ENCODE measurements at places on chromosomes 16 and 17.

DNA sequence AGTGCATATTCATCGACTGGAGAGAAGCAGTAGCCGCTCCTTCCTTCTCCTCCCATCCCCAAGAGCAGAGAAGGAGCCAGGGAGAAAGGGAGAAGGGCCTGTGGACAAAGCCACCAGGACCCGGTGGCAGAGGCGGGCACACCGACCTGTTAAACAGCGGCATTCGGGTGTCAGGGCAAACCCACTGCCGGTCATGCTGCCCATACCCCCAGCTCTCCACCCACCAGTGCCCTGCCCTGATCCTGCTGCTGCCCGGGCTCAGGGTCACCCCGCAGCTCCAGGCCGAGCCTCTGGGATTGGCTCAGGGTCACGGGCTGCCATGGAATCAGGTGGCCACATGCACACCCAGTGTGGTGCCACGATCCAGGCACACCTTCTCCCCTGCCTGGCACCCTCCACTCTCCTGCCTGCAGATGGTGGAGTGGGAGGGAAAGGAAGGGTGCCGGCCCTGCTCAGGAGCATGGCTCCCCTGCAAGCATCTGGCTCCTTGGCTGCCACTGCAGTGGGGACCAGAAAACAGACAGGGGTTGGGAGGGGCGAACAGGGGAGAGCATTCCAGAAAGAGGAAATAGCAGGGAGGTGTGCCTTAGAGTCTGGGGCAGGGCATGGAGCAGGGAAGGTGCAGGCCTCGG lies 18.3 kb upstream of the RASD1 start:
- no peak for DNase-seq

- DNase-seq = no peak
Observed at GRCh38 chr17:4161192-4161966, 18.4 kb downstream of the CYB5D2 start.

DNA sequence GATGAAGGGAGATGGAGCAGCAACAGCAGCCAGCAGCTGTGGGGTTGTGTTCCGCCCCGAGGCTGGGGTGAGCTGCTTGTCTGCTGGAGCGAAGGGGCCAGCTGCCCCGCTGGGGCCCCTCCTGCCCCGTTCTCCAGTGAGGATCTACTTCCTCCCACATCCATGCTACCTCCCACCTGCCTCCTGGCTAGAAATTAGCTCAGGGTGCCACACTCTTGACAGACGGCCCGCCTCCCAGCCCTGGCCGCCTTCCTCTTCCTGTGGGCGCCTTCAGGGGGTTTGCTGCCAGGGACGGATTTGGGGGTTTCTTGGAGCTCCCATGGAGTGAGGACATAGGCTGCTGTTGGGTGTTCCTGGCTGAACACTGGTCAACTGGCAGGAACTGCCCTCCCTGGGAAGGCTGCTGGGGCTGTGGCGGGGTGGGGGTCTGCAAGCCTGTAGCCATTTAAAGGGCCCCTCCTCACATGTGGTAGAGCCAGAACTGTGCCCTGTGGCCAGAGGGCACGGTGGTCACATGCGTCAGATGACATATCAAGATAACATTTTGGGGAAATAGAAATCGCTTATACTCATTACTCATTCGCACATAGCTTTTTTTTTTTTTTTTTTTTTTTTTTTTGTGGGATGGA lies 13.1 kb downstream of the TBC1D24 start:
- DNase-seq = no peak

GRCh38 chr16:162271-162991 lies 3.3 kb upstream of the HBM start:
- DNase-seq = no peak

- DNase-seq = no peak
Observed at GRCh38 chr17:21525464-21526130, 149.4 kb downstream of the KCNJ12 start.

- no peak for DNase-seq
Observed at GRCh38 chr17:14202388-14203166, 34.1 kb downstream of the CDRT15 start.

DNA sequence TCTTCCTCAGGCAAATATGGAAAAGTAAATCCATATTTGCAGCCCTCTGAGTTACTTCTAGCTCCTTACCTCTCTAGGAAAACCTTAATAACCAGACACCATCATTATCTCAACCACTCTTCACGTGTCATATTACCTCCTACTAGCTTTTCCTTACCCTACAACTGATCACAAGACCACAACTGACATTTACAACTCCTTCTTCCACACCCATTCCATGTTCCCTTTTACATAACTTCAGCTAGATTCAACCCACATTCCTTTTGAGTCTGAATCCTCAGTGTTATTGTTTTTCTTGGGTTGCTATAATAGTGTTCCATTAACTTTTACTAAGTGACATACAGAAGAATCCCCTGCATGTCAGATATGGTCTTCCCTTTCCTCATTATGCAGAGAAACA lies 4.7 kb upstream of the OR1E2 start:
- no peak for DNase-seq

- no peak for DNase-seq
Observed at GRCh38 chr17:65559804-65560627, 1.4 kb downstream of the AXIN2 start.

GRCh38 chr17:67443931-67444595 lies 67.0 kb downstream of the PITPNC1 start:
- DNase-seq = no peak

DNA sequence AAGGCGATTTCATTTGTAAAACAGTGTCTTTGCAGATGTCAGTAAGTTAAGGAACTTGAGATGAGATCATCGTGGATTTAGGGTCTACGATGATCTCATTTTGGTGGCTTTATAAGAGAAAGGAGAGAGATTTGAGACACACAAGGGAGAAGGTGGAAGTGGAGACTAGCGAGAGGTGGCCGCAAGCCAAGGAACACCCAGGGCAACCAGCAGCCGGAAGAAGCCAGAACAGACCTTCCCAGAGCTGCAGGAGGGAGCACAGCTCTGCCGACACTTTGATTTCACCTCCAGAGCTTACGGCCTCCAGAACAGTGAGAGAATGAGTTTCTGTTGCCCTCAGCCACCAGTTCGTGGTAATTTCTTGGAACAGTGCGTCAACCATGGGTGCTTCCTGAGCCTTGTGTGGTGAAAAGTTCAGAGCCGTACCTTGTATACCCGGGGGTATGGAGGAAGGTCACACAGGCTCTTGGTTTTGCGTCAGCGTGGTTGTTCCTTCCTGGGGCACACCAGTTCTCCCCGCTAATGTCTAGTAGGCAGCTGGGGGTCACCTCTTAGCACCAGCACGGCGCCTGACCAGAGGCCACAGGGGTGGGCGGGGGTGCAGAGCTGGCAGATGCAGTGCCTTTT lies 12.9 kb upstream of the SEC14L1 start:
- no peak for DNase-seq

GRCh38 chr17:45143094-45143670 lies 5.1 kb upstream of the HEXIM1 start:
- DNase-seq = no peak

DNA sequence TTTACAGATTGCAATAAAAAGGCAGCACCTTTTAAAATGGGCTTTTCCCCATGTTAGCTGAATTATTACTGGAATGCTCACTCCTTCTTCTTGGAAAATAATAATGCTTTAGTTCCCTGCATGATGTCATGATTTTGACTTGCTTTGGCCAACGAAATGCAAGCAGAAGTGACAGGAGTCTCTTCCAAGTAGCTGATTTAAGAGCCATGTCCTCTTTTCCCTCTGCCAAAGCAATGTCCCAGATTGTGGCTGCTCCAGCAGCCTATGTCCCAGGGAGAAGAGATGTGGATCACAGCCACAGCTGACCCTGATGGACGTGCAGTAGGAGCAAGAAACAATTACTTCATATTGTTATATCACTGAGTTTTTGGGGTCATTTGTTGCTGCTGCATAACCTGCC lies 246.6 kb downstream of the HAPSTR1 start:
- DNase-seq = no peak

DNA sequence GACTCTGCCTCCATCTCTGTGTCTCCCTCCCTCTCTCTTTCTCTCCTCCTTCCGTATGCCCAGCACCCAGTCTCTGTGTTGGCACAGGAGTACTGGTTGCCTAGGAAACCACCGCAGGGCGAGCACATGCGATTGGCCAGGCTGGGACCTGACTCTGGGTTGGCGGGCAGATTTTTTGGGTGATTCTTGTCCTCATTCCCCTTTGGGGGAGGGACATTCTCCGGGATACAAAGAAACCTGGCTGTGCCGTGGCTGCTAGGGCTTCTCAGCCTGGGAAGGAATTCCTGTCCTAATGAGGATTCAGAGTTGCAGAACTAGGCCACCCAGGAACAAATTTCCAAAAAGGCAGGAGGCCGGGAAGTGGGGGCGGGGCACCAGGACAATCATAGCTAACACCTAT lies 168.9 kb downstream of the SHISA9 start:
- no peak for DNase-seq

GRCh38 chr16:23359092-23359760 lies 57.1 kb downstream of the SCNN1B start:
- DNase-seq = no peak

GRCh38 chr17:51120357-51120738 lies 320 bp downstream of the SPAG9 start:
- no peak for DNase-seq

DNA sequence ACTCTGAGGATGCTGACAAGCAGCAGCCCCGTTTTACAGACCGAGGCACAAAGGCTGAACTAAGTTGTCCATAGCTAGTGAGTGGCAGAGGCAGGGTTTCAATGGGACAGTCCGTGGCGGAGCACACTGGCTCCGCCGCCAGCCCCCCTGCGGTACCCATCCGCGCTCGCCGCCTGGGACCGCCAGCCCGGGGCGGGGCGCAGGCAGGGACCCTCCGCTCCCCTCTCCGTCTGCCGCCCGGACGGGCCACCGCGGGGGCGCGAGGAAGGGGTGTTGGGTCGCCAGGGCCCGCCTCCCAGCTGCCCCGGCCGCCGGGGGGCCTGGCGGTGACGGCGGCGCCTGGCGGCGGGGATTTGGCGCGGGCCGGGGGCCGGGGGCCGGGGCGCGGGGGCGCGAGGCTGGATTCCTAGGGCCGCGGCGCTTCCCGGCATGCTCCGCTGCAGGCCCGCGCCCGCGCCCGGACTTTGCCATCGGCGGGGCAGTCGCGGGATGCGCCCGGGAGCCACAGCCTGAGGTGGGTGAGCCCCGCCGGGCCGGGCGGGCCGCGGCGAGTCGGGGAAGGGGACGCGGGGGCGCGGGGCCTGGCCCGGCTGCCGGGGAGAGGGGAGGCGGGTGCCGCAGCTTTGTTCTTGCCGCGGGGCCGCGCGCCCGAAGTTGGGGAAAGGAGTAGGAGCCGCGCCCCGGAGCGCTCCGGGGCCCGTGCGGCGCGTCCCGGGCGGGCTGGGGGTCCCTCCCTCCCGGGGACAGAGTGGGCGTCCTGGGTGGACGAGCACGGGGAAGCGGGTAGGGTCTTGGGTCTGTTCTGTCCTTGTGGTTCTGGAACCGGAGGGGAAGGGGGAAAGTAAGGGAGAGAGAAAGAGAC lies at the start of gene TMEM98:
TMEM98 (plus strand) TSS at position 430 of the 862 bp plus-strand sequence. CDS start 3,376 bp downstream, outside the sequence.
- peak; percentile 30 for DNase-seq

DNA sequence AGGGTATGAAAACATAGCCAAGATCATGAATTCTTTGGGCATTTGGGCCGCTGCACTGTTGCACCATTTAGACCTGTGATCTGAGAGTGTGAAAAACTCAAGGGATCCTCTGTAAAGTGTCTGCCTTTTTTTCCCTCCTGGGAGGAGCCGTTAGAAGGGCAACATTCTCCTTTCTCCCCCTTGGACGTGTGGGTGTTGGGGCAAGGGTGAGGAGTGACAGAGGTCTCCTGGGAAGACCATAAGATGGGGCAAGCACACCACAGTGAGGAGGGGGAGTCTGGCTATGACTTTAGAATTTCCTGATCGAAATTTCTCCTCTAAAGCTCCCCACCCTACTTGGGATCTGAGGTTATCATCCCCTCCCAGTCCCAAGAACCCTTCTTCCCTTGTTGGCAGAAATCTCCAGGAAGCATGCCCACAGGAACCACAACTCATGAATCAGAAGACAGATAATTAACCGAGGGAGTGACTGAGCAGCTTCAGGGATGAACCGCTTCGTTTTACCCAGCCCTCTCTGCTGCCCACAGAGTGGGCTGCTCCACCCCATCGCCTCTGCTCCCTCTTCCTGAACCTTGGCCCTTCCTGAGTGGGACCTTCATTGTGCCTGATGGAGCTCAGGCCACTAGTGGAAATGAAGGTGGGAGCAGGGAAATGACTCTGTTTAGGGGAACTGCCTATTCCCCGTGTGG lies 4.2 kb downstream of the ITGB3 start:
- no peak for DNase-seq

DNA sequence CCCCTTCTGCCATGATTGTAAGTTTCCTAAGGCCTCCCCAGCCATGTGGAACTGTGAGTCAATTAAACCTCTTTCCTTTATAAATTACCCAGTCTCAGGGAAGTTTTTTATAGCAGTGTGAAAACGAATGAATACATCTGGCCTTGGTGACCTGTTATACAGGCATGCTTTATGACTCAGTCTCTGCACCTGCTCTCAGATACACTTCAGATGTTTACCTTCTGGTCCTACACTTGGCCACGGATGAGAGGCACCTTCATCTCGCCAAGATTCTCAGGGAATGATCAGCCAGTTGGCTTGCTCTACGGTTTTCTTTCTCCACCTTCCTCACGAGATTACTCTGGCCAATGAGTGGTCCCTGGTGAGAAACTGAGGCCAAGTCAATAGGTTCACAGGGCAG lies 304.7 kb downstream of the CA10 start:
- no peak for DNase-seq

- no peak for DNase-seq
Observed at GRCh38 chr17:81727324-81728031, 15.4 kb downstream of the SLC25A10 start.

GRCh38 chr17:37430051-37430627 lies 23.5 kb downstream of the TADA2A start:
- DNase-seq = no peak

GRCh38 chr16:53817812-53818550 lies 114.0 kb downstream of the FTO start:
- no peak for DNase-seq

- DNase-seq = no peak
Observed at GRCh38 chr16:64493709-64494108, 628.2 kb downstream of the CDH11 start.

DNA sequence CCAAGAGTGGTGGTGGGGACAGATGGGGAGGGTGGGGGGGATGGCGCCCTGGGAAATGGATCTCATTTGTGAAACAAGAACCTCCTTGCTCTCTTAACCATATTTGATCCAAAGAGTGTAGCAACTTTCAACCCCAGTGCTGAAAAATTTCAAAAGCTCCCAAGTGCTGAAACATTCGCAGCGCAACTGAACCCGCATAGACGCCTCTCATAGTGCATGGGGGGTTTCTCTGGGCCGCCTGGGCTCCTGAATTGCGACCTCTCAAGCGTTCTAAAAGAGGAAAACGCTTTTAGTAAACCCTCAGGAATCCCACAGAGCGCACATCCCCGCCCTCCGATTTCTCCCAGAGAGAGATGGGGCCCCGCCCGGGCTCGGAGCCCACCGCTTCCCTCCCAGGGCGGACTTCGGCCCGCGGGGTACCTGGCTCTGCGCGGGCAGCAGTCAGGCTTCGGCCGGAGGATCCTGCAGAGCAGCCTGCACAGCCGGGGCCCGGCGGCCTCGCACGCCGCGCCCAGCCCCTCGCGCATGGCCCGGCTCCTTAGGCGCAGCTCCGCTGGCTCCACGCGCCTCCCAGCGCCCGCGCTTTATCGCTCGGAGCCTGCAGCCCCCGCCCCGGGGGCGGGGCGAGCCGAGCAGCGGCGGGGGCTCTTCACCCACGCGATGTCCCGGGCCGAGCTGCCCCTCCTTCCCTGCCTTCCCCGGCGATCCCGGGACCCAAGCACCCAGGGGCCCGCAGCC lies 7.0 kb downstream of the NOS2 start:
- peak; percentile 62 for DNase-seq
